ENCODE measurements at places on chromosomes 3 and 15.

GRCh38 chr15:88693191-88693590, 54.4 kb downstream of the ISG20 start:
- no peak for DNase-seq

GRCh38 chr3:2856138-2857133, 253.7 kb downstream of the IL5RA start:
- DNase-seq: peak; percentile 61

GRCh38 chr15:42102646-42103235, 8.4 kb upstream of the PLA2G4D start:
- no peak for DNase-seq

DNA sequence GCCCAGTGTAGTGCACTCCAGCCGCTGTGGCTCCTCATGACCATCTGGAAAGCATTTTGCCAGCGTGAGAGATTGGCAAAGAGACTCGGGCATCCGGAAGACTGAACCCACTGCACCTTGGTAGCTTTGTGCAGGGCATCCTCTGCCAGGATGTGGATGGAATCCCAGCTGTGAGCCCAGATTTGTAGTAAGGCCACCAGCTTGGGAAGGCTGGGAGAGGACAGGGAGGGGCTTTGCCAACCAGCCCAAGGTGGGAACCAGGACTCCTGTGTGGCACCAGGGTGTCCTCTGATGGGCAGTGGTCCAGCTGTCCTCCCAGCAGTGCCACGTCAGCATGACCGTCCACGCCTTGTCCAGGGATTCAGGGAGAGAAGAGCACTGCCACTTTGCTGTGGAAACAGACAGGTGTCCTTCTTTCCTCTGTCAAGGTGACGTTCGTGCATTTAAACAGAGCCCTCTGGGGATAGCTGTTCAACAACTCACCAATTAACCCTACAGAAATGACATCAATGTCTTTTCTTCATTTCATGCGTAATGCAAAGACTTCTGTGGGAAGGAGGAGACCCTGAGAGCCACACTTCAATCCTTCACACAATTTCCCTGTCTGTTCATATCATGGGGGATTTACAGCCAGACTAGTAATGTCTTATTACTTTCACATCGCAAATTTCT, 19.1 kb downstream of the KLF15 start:
- DNase-seq: no peak

GRCh38 chr15:71333839-71334238, 218.6 kb downstream of the THSD4 start:
- DNase-seq: no peak

- no peak for DNase-seq
Measured at GRCh38 chr3:12838179-12838965, 3.0 kb downstream of the RPL32 start.

DNA sequence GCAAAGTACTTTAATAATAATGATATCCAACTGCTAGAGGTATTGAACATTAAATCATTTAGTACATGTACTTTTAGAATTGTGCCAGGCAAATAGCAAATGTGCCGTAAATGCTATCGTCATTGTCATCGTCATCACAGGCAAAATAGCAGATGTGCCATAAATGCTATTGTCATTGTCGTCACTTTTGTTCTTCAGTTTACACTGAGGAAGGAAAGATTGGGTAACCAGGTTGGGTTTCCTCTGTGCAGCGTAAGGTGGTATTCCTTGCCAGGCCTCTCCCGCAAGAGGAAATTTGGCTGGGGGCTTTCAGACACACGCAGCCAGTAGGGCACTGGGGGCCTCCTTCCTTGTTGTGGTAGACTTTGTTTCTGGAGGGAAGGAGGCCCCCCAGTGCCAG, 26.4 kb downstream of the ABHD17C start:
- DNase-seq: no peak

GRCh38 chr3:4061195-4061594, 242.0 kb upstream of the SETMAR start:
- no peak for DNase-seq

DNA sequence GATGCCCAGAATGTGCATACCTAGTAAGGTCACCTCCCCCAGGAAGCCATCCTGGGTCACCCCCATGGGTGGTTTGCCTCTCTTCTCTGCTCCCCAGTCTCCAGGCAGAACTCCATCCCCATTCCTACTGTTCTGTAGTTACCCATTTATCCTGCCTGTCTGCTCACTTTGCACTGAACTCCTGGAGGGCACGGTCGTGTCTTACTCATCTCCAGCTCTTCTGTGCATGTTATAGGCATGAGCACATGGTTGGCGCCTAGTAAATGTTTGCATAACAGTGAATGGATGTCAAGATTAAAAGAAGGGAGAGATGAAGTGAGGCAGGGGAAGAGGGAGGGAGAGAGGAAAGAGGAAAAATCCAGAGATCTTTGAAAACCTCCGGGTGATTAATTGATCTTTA, 208.4 kb upstream of the TRIM42 start:
- no peak for DNase-seq

- DNase-seq: no peak
Measured at GRCh38 chr3:142892714-142893113, 3.8 kb upstream of the PCOLCE2 start.

GRCh38 chr3:153910387-153910786, 210.8 kb upstream of the ARHGEF26 start:
- no peak for DNase-seq

GRCh38 chr3:14879211-14879874, 60.6 kb downstream of the FGD5 start:
- DNase-seq: no peak

GRCh38 chr3:5442106-5442785, 254.7 kb downstream of the EDEM1 start:
- no peak for DNase-seq

- no peak for DNase-seq
Measured at GRCh38 chr15:57437564-57437963, 61.3 kb downstream of the CGNL1 start.

Measured in kidney capillary endothelial cell (primary cell).